ENCODE measurements at places on chromosomes 2 and 18.

GRCh38 chr2:150473767-150474166 lies 13.7 kb downstream of the RND3 start:
- DNase-seq = no peak

DNA sequence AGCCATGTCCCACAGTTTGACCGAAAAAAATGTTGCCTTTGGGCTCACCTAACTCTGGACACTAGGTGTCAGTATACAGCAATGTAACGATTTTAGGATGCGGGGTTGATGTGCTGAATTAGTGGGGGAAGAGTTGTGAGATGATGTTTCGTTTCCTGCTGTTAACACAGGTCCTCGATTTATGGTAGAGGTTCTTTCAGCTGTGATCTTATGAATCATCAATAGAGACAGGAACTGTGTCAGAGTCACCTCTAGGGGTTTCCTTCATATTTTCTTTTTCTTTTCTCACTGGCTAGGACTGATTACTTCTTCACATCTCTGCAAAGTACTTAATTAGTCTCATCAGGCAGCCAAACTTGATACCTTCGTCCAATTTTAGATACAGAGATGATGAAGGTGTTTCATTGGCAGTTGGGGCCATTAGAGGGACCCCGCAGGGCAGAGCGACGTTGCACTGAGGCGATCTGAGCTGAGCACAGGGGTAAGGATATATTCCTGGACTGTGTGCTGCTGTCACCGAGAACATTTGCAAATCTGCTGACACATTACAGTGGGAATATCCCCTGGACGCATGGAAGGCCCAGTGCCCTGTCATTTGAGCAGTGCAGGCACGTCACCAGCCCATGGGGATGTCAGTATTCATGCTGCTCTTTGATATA lies 10.2 kb upstream of the MMADHC start:
- peak; percentile 66 for DNase-seq

- DNase-seq = no peak
Observed at GRCh38 chr2:173783382-173783781, 181.8 kb downstream of the SP3 start.

GRCh38 chr18:62128157-62128556 lies 58.7 kb downstream of the PIGN start:
- no peak for DNase-seq

DNA sequence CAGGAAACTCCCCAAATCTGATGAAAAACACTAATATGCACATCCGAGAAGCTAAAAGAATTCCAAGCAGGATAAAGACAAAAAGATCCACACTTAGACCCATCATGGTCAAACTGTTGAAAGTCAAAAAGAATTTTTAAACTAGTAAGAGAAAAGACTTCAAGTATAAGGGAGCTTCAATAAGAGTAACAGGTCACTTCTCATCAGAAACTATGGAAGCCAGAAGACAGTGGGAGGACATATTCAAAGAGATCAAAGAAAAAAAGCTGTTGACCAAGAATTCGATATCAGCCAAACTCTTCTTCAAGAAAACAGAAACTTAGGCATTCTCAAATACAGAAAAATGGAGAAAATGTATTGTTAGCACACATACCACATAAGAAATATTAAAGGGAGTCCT lies 50.4 kb downstream of the ZC3H8 start:
- no peak for DNase-seq

GRCh38 chr2:66561645-66562303 lies 126.8 kb downstream of the MEIS1 start:
- no peak for DNase-seq

DNA sequence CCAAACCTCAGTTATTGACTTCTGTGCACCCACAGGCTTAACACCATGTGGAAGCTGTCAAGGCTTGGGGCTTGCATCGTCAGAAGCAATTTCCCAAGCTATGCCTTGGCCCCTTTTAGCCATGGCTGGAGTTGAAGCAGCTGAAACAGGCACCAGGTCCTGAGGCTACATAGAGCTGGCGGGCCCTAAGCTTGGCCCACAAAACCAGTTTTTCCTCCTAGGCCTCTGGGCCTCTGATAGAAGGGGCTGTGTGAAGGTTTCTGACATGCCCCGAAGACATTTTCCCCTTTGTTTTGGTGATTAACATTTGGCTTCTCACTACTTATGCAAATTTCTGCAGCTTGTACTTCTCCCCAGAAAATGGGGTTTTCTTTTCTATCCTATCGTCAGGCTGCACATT lies 9.1 kb upstream of the TMX3 start:
- DNase-seq = no peak

- DNase-seq = no peak
Observed at GRCh38 chr18:69718912-69719547, 228.6 kb downstream of the CD226 start.

DNA sequence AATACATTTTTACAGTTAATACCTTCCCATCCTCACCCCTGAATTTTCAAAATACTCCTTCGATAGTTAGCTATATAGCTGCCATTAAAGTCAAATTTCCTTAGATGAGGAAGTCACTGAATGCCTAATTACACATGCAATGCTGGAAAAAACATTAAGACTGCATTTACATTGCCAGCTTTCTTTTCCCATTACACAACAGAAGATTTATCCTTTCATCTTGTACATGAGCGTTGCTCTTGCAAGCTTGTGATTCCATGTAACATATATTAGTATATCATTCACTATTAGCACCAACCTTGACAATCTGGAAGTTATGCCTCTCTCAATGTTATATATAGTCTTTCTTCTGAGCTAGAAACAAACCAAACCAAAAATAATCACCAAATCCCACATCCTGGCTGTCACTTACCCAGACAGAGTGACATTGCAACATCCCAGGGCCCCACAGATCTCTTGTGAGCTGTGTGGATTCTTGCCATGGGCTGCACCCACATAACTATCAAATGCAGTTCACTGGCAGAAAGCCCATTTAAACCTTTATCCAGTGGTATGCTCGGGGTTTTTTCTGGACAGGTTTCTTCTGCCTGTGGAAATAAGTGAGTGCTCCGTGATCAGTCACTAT lies 79.2 kb upstream of the PAPOLG start:
- no peak for DNase-seq

DNA sequence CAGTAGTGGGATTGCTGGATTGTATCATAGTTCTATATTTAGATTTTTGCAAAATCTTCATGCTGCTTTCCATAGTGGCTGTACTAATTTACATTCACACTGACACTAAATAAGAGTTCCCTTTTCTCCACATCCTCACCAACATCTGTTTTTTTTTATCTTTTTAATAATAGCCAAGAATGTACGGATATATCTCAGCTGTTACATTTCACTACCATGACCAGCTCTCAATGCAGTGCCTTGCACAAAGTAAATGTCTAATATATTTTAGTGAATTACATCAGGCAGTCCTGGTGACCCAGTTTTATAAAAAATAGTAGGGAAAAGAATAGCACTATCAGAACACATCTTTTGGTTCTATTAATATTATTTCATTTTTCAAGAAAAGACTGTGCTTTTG lies 161.8 kb downstream of the LNPK start:
- DNase-seq = no peak

- no peak for DNase-seq
Observed at GRCh38 chr2:67323209-67323991, 73.7 kb upstream of the ETAA1 start.

- DNase-seq = no peak
Observed at GRCh38 chr2:6470518-6470917, 395.2 kb downstream of the CMPK2 start.

DNA sequence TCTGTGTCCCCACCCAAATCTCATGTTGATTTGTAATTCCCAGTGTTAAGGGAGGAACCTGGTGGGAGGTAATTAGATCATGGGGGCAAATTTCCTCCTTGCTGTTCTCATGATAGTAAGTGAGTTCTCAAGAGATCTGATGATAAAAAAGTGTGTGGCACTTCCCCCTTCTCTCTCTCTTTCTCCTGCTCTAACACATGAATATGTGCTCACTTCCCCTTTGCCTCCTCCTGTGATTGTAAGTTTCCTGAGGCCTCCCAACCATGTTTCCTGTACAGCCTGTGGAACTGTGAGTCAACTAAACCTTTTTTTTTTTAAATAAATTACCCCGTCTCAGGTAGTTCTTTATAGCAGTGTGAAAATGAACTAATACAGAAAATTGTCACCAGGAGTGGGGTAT lies 380.0 kb downstream of the MEIS1 start:
- DNase-seq = no peak

GRCh38 chr2:225763711-225764110 lies 364.2 kb downstream of the NYAP2 start:
- no peak for DNase-seq

DNA sequence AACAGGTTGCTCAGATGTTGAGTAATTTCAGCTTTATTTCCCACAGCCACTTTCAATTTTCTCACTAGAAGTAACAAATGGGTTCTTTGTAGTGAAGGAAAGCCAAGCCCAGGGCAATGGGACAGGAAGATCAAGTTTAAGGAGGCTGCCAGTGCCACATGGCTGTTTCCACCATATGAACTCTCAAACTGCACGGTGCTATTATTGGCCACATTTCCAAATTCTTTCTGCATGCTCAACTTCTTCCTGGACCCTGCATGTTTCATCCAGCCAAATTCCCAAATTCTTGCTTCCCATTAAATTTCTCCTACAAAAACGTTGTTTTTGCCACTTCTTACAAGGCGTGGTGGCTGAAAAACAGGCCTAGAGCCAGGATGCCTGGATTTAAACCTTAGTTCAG lies 193.3 kb upstream of the SPHKAP start:
- no peak for DNase-seq

All from renal cortex interstitium (tissue), 15 donors.